ENCODE measurements at places on chromosomes 2 and 18.

- DNase-seq: no peak
These were observed 106.6 kb downstream of the CTNNA2 start for GRCh38 chr2:79619442-79619841.

GRCh38 chr2:8501061-8501720 lies 180.7 kb upstream of the ID2 start:
- DNase-seq: peak; percentile 19

- DNase-seq: no peak
These were observed 405.3 kb downstream of the MBD2 start for GRCh38 chr18:53819174-53819573.

GRCh38 chr2:196289000-196289399 lies 117.6 kb upstream of the STK17B start:
- no peak for DNase-seq

- no peak for DNase-seq
These were observed 73.2 kb upstream of the SMAD2 start for GRCh38 chr18:48003426-48004349.

GRCh38 chr18:58106289-58107070 lies 62.5 kb downstream of the NEDD4L start:
- DNase-seq: no peak

DNA sequence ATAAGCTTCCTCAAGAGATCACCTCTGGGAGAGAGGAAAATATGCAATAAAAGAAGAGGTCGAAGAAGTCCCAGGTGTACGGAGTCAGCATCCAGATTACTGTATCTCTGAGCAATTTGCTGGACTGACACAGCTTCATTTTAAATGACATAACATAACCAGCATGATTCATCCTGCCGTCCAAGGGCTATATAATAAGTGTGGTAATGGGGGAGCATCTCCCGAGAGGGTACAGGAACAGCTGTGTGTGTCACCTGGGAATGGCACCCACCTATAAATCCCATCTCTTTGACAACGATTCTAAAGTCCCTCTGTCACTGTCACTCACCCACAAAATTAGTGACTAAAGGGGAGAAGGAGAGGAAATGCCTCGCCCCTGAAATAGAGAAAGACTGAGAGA lies 19.3 kb upstream of the FZD7 start:
- no peak for DNase-seq

DNA sequence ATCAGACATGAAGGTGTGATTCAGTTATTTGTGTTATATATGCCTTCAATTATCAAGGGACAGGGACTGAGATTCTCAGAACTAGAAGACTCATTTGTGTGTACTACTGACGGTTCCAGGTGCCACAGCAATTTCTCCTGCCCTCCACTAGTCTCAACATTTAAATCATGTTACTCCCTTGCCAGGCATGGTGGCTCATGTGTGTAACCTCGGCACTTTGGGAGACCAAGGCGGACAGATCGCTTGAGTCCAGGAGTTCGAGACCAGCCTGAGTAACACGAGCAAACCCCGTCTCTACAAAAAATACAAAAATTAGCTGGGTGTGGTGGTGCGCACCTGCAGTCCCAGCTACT lies 1.1 kb downstream of the CNDP2 start:
- DNase-seq: no peak

DNA sequence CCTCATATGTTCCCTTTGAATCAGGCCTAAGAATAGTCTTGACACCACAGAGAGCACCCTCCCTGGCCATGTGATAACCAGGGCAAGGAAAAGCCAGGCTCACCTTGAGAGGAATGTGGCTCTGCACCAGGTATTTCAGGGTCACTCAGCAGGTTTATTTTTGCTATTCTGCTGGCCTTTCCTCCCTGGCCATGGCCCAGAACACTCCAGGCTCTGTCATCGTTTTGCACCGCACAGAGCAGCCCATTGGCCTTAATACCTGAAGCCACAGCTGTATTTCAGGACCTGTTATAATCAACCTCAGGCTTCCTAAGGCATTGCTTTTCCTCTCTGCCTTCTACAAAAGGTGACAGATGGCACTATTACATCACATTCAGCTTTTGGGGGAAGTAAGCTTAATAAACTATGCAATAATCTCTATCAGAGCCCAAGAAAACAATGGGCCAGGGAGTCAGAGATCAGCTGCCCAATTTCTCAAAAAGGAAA lies 668.3 kb downstream of the IRS1 start:
- DNase-seq: no peak

GRCh38 chr2:219440388-219441256 lies 6.0 kb downstream of the SPEG start:
- no peak for DNase-seq

DNA sequence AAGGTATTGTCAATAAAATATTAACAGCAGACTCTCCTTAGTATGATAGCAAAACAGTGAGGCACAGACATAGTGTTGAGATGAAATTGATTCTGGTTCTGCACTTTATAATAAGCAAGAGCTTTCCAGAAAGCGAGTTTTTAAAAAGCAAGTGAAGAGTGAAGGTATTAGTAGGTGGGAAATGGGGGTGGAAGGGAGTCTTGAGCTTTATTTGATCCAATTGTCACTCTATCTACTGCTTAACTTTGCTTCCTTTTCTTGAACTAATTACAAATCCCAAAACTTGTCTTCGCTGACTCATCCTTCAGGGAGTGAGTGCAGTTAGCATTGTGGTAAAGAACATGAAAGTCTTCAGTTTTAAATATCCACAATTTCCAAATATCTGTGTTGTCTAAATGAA lies 120.6 kb upstream of the BOD1L2 start:
- no peak for DNase-seq

- no peak for DNase-seq
These were observed 127.3 kb downstream of the XRCC5 start for GRCh38 chr2:216236486-216236885.

GRCh38 chr2:2742726-2743125 lies 411.7 kb upstream of the MYT1L start:
- DNase-seq: no peak

GRCh38 chr2:102278720-102279390 lies 32.5 kb upstream of the IL1RL1 start:
- DNase-seq: no peak

GRCh38 chr2:7031547-7032245 lies 114.5 kb downstream of the RNF144A start:
- no peak for DNase-seq

- DNase-seq: no peak
These were observed 12.7 kb upstream of the ARHGEF4 start for GRCh38 chr2:130823886-130824491.

DNA sequence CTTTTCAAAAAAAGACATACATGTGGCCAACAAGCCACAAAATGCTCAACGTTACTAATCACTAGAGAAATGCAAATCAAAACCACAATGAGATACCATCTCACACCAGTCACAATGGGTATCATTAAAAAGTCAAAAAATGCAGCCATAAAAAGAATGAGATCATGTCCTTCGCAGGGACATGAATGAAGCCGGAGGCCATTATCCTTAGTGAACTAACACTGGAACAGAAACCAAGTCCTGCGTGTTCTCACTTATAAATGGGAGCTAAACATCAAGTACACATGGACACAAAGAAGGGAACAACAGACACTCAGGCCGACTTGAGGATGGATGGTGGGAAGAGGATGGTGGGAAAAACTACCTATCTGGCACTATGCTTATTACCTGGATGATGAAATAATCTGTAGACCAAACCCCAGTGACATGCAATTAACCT lies 17.8 kb upstream of the ATL2 start:
- DNase-seq: no peak

DNA sequence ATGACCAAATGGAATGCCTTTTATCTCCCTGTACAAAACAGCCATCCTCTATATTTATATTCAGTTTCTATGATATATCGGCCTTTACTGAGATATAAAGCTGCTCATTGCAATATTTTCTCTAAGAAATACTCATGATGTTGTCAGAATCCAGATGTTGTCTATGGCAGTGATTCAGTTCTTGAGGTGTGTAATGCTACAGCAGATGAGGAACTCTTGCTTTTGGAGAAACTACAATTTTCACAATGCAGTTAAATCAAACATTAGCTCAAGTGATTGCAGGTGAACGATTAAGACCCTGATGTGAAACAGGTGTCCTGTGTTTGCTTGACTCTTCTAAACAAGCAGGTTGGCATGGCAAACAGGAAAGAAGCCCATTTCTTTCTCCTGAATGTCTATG lies 256.2 kb upstream of the CDH20 start:
- no peak for DNase-seq

DNA sequence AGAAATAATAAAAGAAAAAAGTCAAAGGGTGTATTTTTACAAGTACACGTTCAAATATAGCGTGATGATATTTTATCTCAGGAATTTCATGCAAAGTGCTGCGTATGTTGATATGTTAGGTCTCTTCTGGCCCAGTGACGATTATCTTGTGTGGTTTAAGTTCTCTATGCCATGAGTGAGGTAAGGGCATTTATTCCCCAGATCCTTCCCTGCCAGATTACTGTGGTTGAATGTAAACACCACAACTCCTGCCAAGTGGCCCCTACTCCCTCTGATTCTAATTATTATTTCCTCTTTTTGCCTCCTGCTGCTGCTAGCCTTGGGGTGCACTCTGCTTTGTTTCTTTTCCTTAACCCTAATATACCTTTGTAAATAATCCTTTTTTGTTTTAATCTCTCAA lies 12.2 kb downstream of the SCN2A start:
- DNase-seq: no peak

DNA sequence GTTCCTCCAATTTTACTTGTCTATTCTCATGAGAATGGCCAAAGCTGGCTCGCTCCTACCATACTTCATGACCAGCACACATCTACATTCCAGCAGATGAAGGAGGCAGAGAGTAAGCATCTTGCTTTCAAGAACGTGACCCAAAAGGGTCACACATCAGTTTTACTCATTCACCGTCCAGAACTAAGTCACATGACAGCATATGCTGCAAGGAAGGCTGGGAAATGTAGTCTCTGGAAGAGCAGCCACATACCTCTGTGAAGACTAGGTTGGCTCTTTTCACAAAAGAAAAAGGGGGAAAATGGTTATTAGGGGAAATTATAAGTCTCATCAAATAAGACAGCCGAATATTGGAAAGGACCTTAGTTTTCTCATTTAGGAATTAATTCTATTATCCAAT lies 835.3 kb downstream of the EPHA4 start:
- no peak for DNase-seq

DNA sequence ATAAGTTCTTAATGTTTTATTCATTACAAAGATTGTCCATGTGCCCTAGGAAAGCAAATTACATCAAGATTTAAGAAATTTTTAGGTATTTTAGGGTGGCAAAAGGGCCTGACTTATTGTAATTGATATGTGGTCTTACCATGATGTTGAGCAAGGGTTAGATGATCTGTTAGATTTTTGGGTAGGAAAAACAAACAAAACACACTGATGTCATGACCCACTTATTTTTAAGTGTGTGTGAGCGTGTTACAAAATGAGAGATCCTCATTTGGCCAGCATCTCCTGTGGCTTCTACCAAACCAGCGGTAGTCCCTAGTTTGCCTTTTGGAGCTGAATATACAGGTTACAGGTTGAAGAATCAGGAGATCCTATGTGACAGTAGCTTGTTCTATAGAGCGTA lies 89.8 kb upstream of the ITGB6 start:
- no peak for DNase-seq

- DNase-seq: no peak
These were observed 370.8 kb downstream of the OSR1 start for GRCh38 chr2:18987592-18988073.

DNA sequence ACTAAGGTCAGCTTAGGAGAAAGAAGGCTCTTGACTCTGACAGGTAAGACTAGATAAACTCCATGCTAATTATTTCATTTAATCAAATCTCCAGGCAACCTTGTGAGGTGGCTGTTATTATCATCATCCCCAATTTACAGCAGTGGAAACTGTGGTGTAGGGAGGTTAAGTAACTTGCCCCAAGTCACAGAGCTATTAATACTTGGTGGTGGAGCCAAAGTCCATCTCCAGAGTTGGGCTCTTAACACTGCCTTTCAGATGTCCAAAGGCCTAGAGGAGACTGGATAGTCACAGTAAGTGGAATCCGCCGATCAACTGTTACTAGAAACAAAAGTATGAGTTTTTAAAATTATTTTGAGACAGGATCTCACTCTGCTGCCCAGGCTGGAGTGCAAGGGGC lies 46.6 kb upstream of the SP3 start:
- no peak for DNase-seq

- DNase-seq: peak; percentile 43
These were observed 76.9 kb downstream of the WDSUB1 start for GRCh38 chr2:159209341-159210306.

- no peak for DNase-seq
These were observed 492.5 kb upstream of the ID2 start for GRCh38 chr2:8189316-8189715.

DNA sequence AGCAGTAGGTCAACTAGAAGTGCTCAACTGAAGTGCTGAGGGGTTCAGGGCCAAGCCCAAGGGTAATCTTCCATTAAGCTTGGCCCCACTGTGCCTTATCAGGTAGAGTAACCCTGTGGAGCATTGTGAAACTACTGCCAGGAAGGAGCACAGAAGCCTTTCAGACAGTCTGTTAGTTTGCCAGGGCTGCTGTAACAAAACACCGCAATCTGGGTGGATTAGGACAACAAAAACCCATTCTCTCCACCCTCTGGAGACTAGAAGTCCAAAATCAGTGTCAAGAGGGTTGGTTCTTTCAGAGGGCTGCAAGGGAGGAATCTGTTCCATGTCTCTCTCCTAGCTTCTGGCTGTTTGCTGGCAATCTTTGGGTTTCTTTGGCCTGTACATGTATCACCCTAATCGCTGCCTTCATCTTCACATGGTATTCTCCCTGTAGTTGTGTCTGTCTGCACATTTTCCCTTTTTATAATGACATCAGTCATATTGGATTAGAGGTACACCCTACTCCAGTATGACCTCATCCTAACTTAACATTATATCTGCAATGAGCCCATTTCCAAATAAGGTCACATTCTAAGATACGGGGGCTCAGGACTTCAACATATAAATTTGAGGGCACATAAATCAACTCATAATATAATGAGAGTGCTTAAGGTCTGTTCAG lies 21.2 kb downstream of the VIT start:
- DNase-seq: no peak

- no peak for DNase-seq
These were observed 23.8 kb downstream of the SOWAHC start for GRCh38 chr2:109637749-109638570.

DNA sequence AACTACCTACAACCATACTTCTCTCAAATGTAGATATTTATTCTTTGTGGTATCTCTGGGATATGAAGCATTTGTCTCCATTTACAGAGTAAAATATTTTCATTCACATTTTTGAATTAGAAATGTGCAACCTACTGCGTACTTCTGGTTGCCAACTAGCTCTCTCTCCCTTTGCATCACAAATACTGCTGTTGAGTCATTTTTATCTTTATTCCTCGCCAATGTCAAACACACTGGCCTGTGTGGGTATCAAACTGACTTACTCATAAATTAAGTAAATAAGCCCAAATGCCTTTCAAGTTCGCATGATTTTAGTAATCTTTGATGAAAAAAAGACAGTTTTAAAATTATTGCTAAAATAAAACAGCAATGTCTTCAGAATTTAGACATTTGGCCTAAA lies 67.3 kb downstream of the STAT4 start:
- DNase-seq: no peak

Measured in activated naive CD8-positive, alpha-beta T cell treated with anti-CD3 and anti-CD28 coated beads, Interleukin-2, amount 10 ng/mL, durations not matched to agents 7 days and 5 days (primary cell).